ENCODE measurements at places on chromosomes 3 and 15.
A peak's percentile ranks its signal among the peaks of the same experiment; 100 is the strongest.

GRCh38 chr15:84715441-84716035, 401 bp downstream of the SEC11A start:
- DNase-seq, result no peak

GRCh38 chr15:38476120-38476519, 22.2 kb downstream of the FAM98B start:
- no peak for DNase-seq

DNA sequence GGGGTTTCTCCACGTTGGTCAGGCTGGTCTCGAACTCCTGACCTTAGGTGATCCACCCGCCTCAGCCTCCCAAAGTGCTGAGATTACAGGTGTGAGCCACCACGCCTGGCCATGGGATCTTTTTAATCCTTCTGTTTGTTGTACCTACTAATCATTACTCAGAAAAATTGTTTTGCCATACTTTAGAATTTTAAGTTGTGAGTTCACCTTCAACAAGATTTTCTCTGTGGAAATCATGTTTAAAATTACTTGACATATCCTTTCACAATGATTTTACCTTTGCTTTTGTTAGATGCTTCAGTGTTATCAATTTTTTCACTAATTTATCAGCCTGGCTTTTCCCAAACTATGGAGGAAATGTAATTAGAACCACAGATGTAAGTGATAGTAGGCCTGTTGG, 11.6 kb upstream of the MECOM start:
- DNase-seq, result no peak

- no peak for DNase-seq
Measured at GRCh38 chr15:31070867-31071266, 30.7 kb downstream of the TRPM1 start.

- no peak for DNase-seq
Measured at GRCh38 chr15:39774688-39775267, 7.9 kb downstream of the FSIP1 start.

- peak; percentile 87 for DNase-seq
Measured at GRCh38 chr3:138946663-138947494, at the start of the genes FOXL2 and FOXL2NB. TSS of gene FOXL2 (minus strand) at chr3:138947137. CDS start at chr3:138946722, 415 bp downstream. TSS of gene FOXL2NB (plus strand) at chr3:138947217. CDS start at chr3:138947365, 148 bp downstream.

DNA sequence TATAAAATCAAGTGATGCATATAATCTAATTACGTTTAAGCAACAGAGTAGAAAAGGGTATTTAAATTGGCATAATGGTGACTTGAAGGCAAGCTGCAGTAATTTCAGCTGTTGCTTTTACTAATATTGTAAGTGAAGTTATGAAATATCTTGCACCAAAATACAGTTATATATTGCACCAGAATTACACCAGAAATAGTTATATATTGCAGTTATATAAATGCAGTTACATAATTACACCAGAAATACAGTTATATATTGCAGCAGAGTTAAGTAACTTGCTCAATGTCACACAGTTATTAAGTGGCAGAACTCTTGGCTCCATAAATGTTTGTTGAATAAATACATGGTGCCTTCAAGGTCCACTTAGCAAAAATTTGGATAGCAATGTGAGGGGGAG, 51.4 kb downstream of the PCOLCE2 start:
- no peak for DNase-seq

Measured in AG08395 (cell line).